ENCODE measurements at places on chromosomes 3 and 15.
A peak's percentile ranks its signal among the peaks of the same experiment; 100 is the strongest.

DNA sequence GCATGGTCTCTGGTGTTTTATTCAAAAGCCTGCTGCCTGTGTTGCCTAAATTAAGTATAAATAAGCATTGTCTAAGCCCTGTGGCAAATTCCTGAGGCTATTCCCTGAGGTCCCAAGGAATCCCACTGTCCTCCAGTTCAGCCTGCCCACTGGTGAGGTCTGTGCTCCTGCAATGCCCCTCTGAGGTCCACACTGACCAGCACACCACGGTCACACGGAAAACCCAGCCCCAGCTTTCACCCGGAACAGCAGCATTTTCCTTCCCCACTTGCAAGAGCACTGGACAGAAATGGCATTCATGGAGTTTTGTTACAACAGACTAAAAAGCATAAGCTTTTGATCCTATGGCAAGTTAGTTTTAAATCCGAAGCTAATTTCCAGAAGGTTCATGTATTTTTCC is 234.0 kb downstream of the KLF13 start:
- DNase-seq: no peak

GRCh38 chr3:89057398-89057797 is 50.0 kb upstream of the EPHA3 start:
- DNase-seq: no peak

DNA sequence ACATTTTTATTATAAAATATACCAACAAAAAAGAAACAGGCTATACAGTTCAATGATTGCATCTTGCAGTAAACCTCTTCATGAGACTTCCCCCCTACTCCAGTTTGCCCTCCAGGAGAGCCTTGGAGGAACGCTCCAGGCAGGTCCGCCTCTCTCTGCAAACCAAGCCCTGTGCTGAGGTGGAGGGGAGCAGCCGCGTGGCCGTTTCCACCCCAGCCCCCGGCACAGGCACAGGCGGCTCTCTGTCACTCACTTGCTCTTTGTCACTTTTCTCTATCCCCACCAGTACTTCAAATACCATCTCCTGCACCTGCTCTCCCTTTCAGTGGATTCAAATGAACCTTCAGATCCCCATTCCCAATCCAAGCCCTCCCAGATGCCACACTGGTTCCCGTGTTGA is 479.9 kb downstream of the OCA2 start:
- DNase-seq: no peak

GRCh38 chr15:41653760-41654159 is 6.4 kb upstream of the MGA start:
- DNase-seq: no peak

DNA sequence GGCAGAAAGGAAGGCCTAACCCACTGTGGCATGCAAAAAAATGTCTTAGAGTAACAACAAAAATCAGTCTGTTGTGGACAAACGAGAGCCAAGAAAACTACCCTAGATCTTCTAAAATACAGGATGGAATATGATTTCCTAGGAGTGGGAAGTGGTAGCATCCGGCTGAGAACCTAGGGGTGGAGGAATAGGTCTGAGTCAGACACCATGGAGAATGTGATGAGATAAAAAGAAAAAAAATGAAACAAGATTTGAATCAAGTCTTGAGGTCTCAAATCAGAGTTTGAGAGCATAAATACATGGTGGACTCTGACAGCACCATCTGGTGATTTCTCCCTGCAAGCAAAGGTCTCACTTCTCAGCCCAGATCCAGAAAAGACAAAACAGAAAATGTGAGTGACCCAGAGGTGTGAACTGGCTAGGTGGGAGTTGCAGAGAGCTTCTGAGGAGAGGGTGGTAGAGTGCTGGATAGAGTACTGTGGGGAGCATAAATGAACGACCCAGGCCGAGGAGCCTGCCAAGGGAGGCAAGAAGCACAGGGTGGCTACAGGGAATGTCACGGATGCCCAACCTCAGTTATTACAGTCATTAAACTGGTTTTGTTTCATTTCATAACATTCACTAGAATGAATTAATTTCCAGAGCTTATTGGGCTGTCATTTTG is 27.6 kb upstream of the VEPH1 start:
- no peak for DNase-seq

DNA sequence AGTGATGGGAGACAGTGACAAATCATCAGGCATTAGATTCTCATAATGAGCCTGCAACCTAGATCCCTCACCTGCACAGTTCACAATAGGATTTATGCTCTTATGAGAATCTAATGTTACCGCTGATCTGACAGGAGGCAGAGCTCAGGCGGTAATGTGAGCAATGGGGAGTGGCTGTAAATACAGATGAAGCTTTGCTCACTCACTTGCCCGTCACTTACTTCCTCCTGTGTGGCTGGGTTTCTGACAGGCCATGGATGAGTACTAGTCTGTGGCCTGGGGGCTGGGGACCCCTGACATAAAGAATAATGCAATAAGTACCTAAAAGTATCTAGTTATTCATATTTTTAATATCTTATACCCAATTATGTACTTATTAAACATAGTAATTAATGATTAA is 15.6 kb downstream of the IQCB1 start:
- no peak for DNase-seq

DNA sequence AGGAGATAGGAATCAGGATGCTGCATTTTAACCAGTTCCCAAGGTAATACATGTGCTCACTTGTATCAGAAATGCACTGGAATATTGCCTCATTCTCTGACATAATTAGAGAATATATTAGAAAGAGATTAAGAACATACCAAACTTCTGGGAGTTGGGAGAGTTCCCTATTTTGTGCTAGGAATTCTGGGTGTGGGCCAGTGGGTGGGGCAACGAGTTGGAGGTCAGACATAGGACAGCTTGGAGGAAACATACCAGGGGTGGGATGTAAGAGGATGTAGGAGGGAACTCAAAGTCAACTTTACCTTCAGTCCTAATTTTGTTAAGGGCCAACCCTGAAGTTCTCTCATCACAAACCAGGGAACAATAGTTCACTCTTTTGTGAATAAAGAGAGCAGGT is 83.6 kb downstream of the SLC7A14 start:
- DNase-seq: no peak

GRCh38 chr15:71532994-71533393 is 277.4 kb upstream of the NR2E3 start:
- peak; percentile 20 for DNase-seq

DNA sequence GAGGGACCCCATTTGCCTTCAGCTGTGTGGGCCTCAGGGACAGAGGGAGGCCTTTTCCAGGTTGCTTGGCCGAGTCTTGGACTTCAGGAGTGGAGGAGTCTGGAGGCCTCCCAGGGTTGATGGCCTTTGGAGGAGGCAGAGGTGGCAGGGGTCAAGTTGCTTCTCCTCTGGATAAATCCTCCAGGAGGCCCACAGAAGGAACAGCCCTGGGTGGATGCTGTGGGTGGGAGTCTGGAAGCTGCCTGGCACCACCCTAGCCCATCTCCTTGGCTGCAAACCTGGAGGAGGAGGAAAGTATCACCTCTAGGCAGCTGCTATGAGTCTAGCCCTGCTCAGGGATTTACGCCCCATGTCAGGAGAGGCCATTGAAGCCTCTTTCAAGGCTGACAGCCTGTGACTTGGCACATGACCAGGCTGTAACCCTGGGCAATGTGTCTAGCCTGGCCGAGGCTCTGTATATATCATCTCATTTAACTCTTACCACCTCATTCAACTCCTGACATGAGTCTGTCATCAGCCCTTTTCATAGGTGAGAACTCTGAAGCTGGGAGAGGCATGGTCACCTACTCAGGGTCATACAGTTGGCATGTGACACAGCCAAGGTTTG is 2.9 kb upstream of the PRKCD start:
- no peak for DNase-seq

- no peak for DNase-seq
Measured at GRCh38 chr3:4807381-4808280, 171.6 kb upstream of the BHLHE40 start.

DNA sequence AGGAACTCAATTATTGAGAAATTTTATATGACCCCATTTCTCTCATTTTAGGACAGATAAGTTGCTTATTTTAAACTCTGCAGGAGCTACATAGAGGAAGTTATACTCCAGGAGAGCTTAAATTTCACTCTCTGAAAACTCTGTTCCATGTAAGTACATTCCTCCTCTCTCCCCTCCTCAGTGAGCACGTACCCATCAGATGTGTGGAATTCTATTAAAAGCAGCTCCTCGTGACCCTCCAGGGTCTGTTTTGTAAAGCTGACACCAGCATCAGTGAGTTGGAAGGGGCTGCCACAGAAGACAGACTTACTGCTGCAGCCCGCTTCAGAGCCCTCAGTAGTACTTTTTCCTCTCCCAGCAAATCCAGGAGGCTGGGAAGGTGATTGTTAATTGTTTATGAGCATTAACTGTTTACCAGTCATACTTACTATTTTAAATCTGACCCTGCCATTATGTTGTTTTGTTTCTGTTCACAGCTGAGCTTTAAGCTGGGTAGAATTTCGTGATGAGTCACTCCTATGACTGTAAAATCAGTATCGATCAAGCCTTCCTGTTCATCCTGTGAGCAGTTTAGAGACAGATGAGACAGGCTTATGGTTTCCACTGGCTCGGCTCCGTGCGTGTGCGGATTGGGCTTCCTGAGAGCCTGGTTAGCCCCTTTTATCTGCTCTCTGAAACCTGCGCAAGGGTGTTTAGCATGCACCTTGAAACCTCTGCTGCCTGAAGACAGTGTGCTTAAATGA is 20.4 kb downstream of the IGF1R start:
- DNase-seq: peak; percentile 18

DNA sequence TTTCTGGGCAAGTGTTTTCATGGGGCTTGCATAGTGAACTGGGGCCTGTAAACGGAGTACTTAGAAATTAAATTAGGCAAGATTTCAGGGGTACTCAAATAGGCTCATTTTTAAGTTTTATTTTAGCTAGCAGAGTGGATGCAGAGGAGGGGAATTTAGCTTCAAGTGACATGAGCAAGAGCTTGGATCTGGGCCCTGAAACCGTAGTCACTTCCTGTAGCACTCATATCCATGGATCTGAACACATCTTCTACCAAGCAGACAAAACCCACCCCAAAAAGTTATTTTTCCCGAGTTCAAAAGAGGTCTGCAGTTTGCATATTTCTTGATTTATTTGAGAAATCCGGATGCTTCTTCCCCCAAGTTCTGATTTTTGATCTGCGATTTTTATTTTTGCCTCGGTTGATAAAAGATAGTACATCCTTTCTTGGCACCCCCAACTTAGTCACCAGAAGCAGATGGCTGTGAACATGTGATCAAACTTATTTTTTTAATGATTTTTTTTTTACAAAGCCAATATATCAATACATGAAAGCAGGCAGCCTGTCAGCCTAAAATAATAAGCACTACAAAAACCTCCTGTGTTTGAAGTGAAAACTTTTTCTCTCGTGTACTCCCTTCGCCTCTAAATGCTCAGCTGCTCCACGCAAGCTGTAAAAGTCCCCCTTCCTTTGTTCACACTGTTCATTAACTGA is 36.6 kb upstream of the STT3B start:
- no peak for DNase-seq

- DNase-seq: peak; percentile 2
Measured at GRCh38 chr3:56737006-56737405, 53.9 kb upstream of the TASOR start.

DNA sequence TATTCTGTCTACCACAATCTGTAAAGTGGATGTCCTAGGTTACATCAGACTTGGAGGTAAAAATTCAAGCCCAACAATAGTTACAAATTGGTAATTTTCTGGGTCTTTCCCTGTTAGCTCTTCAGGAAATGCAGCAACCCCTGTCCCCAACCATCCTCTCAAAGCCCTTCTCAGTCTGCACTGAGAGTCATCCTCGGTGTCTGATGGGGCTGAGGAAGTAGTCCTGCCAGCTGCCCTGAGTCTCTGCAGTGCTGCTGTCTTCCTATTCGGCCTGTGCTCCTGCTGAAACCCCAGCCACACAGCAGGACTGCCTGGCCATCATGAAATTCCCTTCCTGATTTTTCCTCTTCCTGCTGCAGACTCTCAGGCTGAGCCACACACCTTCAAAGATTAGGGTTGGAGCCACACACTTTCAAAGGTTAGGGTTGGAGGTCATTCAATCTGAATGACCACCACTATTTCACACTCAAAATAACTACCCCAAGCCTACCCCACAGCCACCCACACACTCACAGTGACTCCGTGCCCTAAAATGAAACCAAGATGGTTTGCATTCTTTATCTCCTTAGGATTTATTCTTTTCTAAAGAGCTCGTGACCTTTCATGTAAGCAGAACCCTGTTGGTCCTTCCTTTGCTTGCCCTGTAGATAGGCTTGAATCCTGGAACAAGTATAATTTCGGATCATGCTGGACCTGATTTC is 17.6 kb downstream of the TRIM42 start:
- no peak for DNase-seq

GRCh38 chr15:89184886-89185526 is 36.4 kb downstream of the RLBP1 start:
- DNase-seq: no peak

- no peak for DNase-seq
Measured at GRCh38 chr3:169699070-169699469, 35.6 kb upstream of the MECOM start.

DNA sequence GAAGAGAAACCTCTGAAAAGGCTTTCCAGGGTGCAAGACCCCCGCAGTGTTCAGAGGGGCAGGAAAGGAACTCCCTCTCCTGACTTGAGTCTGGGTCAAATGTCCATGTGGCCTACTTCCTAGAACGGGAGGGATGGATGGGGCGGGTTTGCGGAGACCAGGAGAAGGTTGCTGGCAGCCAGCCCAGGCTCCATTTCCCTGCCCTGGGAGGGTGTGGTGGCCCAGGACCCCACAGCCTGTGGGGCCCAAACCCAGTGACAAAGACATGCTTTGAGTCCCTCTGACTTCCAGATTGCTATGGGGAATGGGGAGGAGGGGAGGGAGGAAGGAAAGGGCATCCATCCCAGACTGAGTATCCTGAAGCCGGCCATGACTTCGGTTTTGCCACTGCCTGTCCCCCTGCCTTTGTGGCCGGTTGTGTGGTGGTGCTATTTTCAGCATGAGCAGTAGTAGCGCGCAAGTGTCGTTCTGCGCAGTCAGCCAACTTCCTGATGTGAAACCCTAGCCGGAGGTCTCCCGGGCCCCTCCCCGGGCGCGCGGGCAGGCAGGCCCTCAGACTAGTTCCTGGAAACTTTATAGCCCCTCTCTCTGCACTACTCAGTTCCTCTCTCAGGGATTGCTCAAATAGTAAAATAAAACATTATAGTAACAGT is 24.4 kb downstream of the MAGEF1 start:
- no peak for DNase-seq

DNA sequence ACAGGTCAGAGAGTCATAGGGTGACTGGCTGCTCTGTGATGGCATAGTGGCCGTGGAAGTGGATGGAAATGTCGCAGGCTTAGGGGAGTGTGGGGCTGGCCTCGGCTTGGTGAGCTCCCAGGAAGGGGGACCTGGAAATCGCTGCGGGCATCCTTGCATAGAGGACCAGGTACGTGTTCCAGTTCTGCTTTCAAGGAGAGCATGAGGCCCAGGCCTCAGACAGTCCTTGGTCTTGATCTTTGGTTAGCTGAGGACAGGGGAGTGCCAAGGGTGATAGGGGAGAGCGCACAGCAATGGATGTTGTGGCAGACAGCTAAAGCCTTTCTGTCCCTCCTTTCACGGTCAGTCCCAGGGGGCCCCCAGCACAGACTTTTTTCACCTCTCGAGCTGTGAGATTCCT is 110.5 kb downstream of the SNRPN start:
- DNase-seq: no peak

Measured in NCI-H1417 (cell line).